ENCODE measurements at places on chromosomes 7 and 10. TPM values are rescaled to one million over a fixed set of nuclear protein-coding genes. Genes with fewer than 3 reads are reported as not detected.
A peak's percentile ranks its signal among the peaks of the same experiment; 100 is the strongest.

Gene PRDX3
- total RNA-seq: 78.3 TPM

Gene C10orf67
- total RNA-seq: 0.93 TPM

Gene RBAK
- 11.8 TPM for total RNA-seq

Gene ZNF789
- 5.0 TPM for total RNA-seq

Gene CRHR2
- total RNA-seq: 0.55 TPM

Gene MMRN2
- 23.1 TPM for total RNA-seq

Gene OPN4
- total RNA-seq: 0.34 TPM

Gene ZP3
- total RNA-seq: 9.2 TPM

Gene PNLIPRP1
- total RNA-seq: not detected

Gene XPNPEP1
- total RNA-seq: 112 TPM

GRCh38 chr10:130491011-130491692 lies 355.0 kb downstream of the GLRX3 start:
- no peak overlapping the region for H3K27ac ChIP-seq
- no peaks in the 10 kb centered on the region for H3K36me3 ChIP-seq
- no peak overlapping the region for H3K4me3 ChIP-seq
- DNase-seq: peak; percentile 27

- no peak for DNase-seq
- H3K4me1 ChIP-seq: no peaks in the 10 kb centered on the region
- no peak overlapping the region for H3K27ac ChIP-seq
Observed at GRCh38 chr7:73960548-73960947, 67.4 kb upstream of the ELN start.

DNA sequence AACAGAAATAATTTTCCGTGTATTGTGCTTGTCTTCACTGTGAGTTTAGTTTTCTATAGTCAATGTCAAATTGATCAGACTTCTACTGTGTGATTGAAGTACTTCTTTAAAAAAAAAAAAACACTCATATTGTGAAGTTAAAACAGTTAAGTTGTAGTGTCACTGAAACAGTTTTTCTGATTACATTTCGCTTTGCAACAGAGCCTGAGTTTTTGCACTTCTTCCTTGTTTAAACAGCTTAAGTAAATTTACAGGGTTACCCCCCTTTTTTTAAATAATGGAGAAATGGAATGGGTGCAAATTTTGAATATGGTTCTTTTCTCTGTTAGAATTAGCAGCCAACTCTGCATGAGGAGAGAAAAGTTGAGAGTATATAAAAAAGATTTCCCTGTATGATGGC lies 117.3 kb downstream of the VTI1A start:
- H3K4me1 ChIP-seq: no peaks in the 10 kb centered on the region
- DNase-seq: no peak
- no peak overlapping the region for H3K27ac ChIP-seq
- no peaks in the 10 kb centered on the region for H3K27me3 ChIP-seq

GRCh38 chr7:93914581-93915066 lies 6.9 kb upstream of the GNG11 start:
- H3K36me3 ChIP-seq: no peaks in the 10 kb centered on the region
- no peak overlapping the region for H3K4me3 ChIP-seq
- no peaks in the 10 kb centered on the region for H3K27me3 ChIP-seq
- H3K27ac ChIP-seq: no peak overlapping the region

DNA sequence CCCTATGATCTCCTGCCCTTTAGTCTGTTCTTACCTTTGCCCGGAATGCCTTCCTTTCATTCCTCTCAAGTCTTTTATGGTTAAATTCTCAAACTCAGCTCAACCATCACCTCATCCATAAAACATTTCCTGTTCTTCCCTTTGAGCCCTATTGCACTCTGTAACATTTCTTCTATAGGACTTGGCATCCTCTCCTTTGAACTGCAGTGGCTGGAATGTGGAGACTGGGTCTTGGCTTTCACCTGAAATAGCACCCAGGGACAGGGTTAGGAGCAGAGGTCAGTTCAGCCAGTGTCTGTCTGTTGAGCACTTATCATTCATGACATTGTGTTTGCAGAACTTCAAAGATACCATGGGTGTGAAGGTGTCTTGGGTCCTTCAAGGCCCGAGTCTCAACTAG lies 7.2 kb downstream of the NFE2L3 start:
- H3K4me1 ChIP-seq: peaks cover 21% of the 10 kb centered on the region
- H3K36me3 ChIP-seq: no peaks in the 10 kb centered on the region
- H3K27me3 ChIP-seq: no peaks in the 10 kb centered on the region
- H3K27ac ChIP-seq: no peak overlapping the region

- no peak for DNase-seq
- no peaks in the 10 kb centered on the region for H3K36me3 ChIP-seq
- H3K4me1 ChIP-seq: no peaks in the 10 kb centered on the region
Observed at GRCh38 chr10:3213208-3213607, 40.6 kb upstream of the PITRM1 start.

- H3K4me1 ChIP-seq: no peaks in the 10 kb centered on the region
- no peaks in the 10 kb centered on the region for H3K27me3 ChIP-seq
- DNase-seq: no peak
- H3K4me3 ChIP-seq: no peak overlapping the region
- no peaks in the 10 kb centered on the region for H3K36me3 ChIP-seq
- H3K27ac ChIP-seq: no peak overlapping the region
Observed at GRCh38 chr7:117704063-117704462, 169.2 kb downstream of the CTTNBP2 start.

DNA sequence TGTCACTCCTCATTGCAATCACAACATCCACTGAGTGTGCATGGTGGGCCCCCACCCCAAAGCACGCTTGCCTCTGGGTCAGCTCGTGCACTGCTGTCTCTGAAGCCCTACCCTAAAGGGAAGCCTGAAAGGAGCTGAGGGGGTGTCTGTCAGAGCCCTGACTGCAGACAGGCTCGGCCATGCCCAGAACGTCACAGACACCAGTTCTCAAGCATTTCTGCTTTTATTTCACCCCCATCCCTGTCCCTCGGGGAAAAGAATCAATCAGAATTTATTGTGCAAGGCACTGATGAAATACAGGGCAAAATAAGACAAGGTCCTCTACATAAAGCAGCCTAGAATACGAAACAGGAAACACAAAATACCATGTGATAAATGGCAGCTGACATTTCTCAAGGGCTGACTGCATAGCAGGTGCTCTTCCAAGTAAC lies 231.8 kb downstream of the WDR37 start:
- peaks cover 21% of the 10 kb centered on the region for H3K4me1 ChIP-seq
- no peak overlapping the region for H3K4me3 ChIP-seq
- peak overlapping the region; percentile 43 for H3K27ac ChIP-seq
- no peaks in the 10 kb centered on the region for H3K27me3 ChIP-seq

DNA sequence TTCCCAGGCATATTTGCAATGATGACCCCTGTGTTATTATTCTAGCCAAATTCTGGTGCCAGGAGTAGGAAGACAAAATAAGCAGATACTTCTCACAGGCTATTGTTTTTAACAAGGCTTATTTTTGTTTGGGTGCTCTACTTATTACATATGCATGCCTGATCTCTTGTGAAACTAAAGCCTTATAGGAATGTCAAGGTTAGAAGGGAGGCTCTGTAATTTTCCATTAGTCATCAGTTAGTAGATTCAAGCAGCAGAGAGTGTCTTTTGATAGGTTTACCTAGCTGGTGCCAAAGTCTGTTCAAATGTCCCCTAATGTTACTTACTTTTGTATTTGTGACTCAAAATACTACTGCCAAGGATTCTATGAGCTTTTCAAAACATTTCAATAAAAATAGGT lies 11.7 kb upstream of the TMEM106B start:
- no peak for DNase-seq
- H3K27ac ChIP-seq: no peak overlapping the region
- no peaks in the 10 kb centered on the region for H3K4me1 ChIP-seq
- H3K36me3 ChIP-seq: no peaks in the 10 kb centered on the region
- H3K4me3 ChIP-seq: no peak overlapping the region

GRCh38 chr7:7103343-7104313 lies 78.7 kb upstream of the C1GALT1 start:
- no peaks in the 10 kb centered on the region for H3K27me3 ChIP-seq
- H3K27ac ChIP-seq: no peak overlapping the region
- DNase-seq: no peak
- peaks cover 30% of the 10 kb centered on the region for H3K4me1 ChIP-seq

DNA sequence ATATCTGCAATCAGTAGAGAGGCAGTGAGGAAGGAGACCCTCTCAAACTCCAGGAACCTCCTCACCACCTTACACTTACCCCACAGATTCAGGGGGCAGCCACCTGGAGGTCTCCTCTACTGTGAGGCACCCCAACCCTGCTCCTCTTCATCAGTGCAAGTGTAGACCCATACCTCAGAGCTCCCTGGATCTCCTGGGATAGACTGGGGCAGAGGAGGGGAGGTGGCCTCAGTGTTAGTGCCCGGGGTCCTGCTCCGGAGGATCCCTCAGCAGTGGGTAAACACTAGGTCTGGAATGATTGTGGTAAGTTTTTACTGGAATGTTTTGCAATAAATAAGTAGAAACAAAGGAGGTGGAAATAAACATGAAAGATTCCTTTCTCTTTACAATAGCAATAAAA lies 31.1 kb downstream of the ANTXRL start:
- H3K27me3 ChIP-seq: no peaks in the 10 kb centered on the region
- peaks cover 11% of the 10 kb centered on the region for H3K4me1 ChIP-seq
- no peak overlapping the region for H3K27ac ChIP-seq
- H3K4me3 ChIP-seq: no peak overlapping the region
- no peak for DNase-seq
- no peaks in the 10 kb centered on the region for H3K36me3 ChIP-seq

GRCh38 chr10:78572565-78572964 lies 496.2 kb upstream of the ZMIZ1 start:
- no peak overlapping the region for H3K4me3 ChIP-seq
- no peaks in the 10 kb centered on the region for H3K27me3 ChIP-seq
- DNase-seq: peak; percentile 92
- no peaks in the 10 kb centered on the region for H3K36me3 ChIP-seq
- peaks cover 12% of the 10 kb centered on the region for H3K4me1 ChIP-seq
- no peak overlapping the region for H3K27ac ChIP-seq

GRCh38 chr10:79406683-79407422 lies 38.6 kb downstream of the ZCCHC24 start:
- no peaks in the 10 kb centered on the region for H3K27me3 ChIP-seq
- no peak overlapping the region for H3K4me3 ChIP-seq
- H3K4me1 ChIP-seq: peaks cover 57% of the 10 kb centered on the region
- H3K36me3 ChIP-seq: no peaks in the 10 kb centered on the region
- peak overlapping the region; percentile 28 for H3K27ac ChIP-seq
- peak; percentile 73 for DNase-seq

GRCh38 chr10:11667756-11668155 lies 56.3 kb upstream of the USP6NL start:
- DNase-seq: no peak
- H3K4me3 ChIP-seq: no peak overlapping the region
- no peaks in the 10 kb centered on the region for H3K27me3 ChIP-seq
- peaks cover under 1% of the 10 kb centered on the region for H3K4me1 ChIP-seq
- H3K27ac ChIP-seq: no peak overlapping the region

DNA sequence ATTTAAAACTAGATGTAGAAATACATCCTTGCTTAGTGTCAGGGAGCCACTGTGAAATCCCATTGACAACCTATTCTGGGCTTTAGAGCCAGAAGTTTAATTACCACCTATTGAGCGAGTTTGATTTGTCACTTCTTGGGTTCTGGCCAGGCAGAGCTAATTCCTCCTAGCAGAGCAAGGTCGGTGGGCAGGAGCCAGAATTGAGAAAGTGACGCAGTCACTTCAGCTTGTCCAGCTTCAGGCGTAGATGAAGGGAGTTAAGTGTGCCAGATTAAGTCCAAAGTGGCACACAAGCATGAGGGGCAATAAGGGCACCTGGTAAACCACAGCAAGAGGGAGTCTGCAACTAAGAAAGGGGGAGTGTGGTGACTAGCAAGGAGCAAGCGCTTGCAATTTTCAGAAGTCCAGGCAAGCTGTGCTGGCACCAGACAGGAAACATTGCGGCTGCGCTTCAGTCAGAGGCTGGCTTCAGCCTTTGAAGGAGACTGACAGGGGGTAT lies 119.4 kb downstream of the ST7 start:
- no peak overlapping the region for H3K4me3 ChIP-seq
- DNase-seq: peak; percentile 74
- peak overlapping the region; percentile 30 for H3K27ac ChIP-seq
- H3K4me1 ChIP-seq: peaks cover 28% of the 10 kb centered on the region
- H3K27me3 ChIP-seq: no peaks in the 10 kb centered on the region

DNA sequence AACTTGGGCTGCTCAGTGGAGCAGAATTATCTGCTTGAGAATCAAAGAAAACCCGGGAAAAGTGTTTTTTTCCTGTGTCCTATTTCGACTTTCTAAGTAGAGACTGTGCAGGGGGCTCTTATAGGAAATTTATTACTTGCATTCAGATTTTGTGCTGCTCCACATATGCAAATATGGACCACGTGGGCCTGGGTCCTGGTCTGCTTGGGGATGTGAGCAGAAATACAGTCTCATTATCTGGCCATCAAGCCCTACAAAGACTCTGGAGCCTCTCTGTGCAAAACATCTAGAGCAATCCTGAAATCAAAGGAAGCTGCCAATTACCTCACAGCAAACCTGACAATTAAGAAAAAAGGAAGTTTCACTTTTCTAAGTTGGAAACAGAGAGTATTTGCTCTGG lies 216.9 kb downstream of the LRMDA start:
- H3K27ac ChIP-seq: no peak overlapping the region
- no peaks in the 10 kb centered on the region for H3K27me3 ChIP-seq
- no peak for DNase-seq

DNA sequence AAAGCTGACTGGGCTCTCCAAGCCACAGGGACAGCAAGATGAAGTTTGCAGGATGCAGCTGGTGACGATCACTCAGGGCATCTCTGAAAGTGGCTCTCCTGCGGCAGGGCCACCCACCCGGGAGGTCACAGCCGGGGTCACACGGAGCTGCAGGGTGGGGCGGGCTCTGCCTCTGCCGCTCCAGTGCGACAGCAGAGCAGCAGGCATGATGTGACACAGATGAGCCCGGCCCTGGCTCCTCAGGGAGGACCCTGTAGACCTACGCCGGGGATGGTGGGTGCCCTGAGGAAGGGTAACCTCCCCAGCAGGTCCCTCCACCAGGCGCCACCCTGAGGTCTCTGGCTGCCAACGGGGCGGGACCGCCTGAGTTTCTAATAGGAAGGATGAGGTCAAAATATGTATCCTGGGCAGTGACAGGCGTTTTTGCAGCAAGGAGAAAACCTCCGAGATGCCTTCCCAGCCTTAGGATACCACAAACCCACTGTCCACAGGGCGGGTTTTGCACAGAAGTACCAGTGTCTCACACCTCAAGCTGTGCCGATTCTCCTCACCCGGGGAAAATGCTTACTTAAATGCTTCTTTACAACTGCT lies 114.8 kb upstream of the DIP2C start:
- H3K27ac ChIP-seq: no peak overlapping the region
- H3K27me3 ChIP-seq: no peaks in the 10 kb centered on the region
- peaks cover 28% of the 10 kb centered on the region for H3K36me3 ChIP-seq
- H3K4me1 ChIP-seq: peaks cover 3% of the 10 kb centered on the region

DNA sequence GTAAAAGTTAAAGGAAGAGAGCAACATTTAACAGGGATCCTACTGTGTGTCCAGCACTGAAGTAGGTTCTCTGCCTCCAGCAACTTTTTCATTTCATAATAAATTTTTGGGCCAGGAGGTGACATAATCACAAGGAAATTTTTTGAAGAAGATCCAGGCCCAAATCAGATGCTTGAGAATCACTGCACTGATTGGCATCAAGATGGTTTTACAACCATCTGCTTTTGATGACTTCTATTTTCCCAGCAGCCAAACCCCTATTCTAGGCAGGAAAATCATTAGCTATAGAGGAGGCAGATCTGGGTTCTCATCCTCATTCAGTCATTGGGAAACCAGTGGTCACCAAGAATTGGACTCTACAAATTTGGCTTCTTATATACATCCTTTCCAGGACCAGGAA lies 79.0 kb downstream of the ARL4A start:
- H3K36me3 ChIP-seq: no peaks in the 10 kb centered on the region
- H3K4me1 ChIP-seq: peaks cover 19% of the 10 kb centered on the region
- H3K27me3 ChIP-seq: no peaks in the 10 kb centered on the region
- H3K27ac ChIP-seq: no peak overlapping the region
- no peak for DNase-seq

Data from suprapubic skin (tissue), 4 donors.